ENCODE measurements at places on chromosomes 7 and 10. TPM values are rescaled to one million over a fixed set of nuclear protein-coding genes. Genes with fewer than 3 reads are reported as not detected.

Gene ARPC1B
- polyA plus RNA-seq, result 74.1 TPM

Gene ASAH2
- 0.45 TPM for polyA plus RNA-seq

Gene CYP26A1
- not detected for polyA plus RNA-seq

Gene HTRA1
- 345 TPM for polyA plus RNA-seq

Gene RARRES2
- polyA plus RNA-seq, result 475 TPM

Gene COL13A1
- 4.0 TPM for polyA plus RNA-seq

Gene ASIC3
- 3.1 TPM for polyA plus RNA-seq

Gene TYW1B
- polyA plus RNA-seq, result 3.2 TPM

Gene KCP
- polyA plus RNA-seq, result 7.7 TPM

Gene PRF1
- 1.4 TPM for polyA plus RNA-seq

Gene CYP2W1
- 0.17 TPM for polyA plus RNA-seq

Gene TMEM178B
- polyA plus RNA-seq, result 0.58 TPM

Gene ZNF804B
- polyA plus RNA-seq, result not detected

Gene GPR37
- 0.60 TPM for polyA plus RNA-seq

Gene ASB10
- polyA plus RNA-seq, result 0.22 TPM

Gene ERVW-1
- polyA plus RNA-seq, result not detected

Gene HMX2
- polyA plus RNA-seq, result 4.0 TPM

Gene GHRHR
- polyA plus RNA-seq, result 0.75 TPM

Gene MALRD1
- polyA plus RNA-seq, result 2.4 TPM

Gene LRRC61
- polyA plus RNA-seq, result 23.2 TPM

Gene FRMPD2
- 0.34 TPM for polyA plus RNA-seq

Gene HECW1
- 7.5 TPM for polyA plus RNA-seq

Gene MLXIPL
- polyA plus RNA-seq, result 27.9 TPM

Gene MYOZ1
- 9.2 TPM for polyA plus RNA-seq

Gene CD36
- polyA plus RNA-seq, result 6.7 TPM

Gene DPYSL4
- polyA plus RNA-seq, result not detected

Gene APBB1IP
- polyA plus RNA-seq, result 4.1 TPM

Gene VCL
- polyA plus RNA-seq, result 23.8 TPM

Gene SVOPL
- polyA plus RNA-seq, result 5.1 TPM

Gene CDHR3
- polyA plus RNA-seq, result 3.6 TPM

Gene PLPP4
- 11.2 TPM for polyA plus RNA-seq

Gene ZPBP
- not detected for polyA plus RNA-seq

All from kidney (tissue), 22 donors.